ENCODE measurements at places on chromosomes 7 and 10. TPM values are rescaled to one million over a fixed set of nuclear protein-coding genes. Genes with fewer than 3 reads are reported as not detected.

Gene ZNF488
- 2.3 TPM for polyA plus RNA-seq

Gene PPP1R3C
- 225 TPM for polyA plus RNA-seq

Gene GDF2
- 0.18 TPM for polyA plus RNA-seq

Gene NSUN6
- 32.1 TPM for polyA plus RNA-seq

All from right lung (tissue), 10 donors.